ENCODE measurements at places on chromosomes 5 and 9. TPM values are rescaled to one million over a fixed set of nuclear protein-coding genes. Genes with fewer than 3 reads are reported as not detected.
A peak's percentile ranks its signal among the peaks of the same experiment; 100 is the strongest.

TMEM174 gene
- total RNA-seq: not detected

RHOBTB3 gene
- total RNA-seq: 223 TPM

DNA sequence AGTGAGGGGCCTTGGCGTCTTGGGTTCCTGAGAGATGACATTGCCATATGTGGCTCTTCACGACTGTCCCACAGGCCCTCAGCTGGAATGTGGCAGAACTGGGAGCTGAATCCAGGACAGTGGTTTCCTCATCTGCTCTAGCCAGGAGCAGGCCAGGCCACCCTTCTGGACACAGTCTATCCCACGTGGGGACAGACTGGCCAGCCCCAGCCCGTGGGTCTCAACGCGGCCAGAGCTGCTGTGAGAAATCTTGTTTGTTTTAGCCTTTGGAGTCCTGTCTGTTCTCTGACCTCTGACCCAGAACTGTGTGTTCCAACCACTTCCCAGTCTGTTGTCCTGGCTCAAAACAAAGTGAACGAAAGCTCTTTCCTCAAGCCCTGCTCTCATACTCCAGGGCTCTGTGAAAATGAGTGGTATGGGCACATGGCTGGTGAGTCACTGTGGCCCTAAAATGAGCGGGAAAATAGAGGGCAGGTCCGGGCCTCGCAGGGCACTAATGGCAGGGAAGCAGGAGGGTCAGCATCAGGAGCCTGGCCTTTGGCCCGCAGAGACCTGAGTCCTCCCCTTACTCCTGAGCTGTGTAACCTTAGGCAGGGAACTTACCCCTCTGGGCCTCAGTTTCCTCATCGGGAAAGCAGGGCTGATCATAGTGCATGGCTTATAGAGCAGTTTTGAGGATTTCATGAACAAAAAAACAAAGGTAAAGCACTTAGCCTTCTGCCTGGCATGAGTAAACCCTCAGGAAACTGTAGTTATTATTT lies 34.8 kb upstream of the GLRX start:
- peak; percentile 37 for DNase-seq

- peak; percentile 43 for DNase-seq
Observed at GRCh38 chr9:4207881-4208615, 91.8 kb downstream of the GLIS3 start.

- no peak for DNase-seq
Observed at GRCh38 chr9:120740132-120740531, 25.9 kb upstream of the MEGF9 start.

DNA sequence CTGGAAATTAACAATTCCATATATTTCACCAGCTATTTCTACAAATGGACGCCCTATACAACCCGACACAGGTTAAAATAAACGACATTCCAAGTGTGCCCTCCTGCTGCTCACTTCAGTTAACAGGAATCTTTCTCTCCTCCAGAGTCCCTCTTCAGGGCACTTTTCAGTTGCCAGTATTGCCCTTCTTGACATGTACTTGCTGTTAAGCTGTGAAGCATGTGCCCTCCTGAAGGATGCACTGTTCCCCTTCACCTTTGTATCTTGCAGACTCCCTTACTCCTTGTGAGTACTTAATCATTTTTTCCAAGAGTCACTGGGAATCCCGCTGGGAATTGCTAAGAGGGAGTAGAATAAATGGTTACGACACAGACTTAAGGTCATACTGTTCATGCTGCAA lies 364.1 kb downstream of the CTNND2 start:
- DNase-seq: no peak

ADGRD2 gene
- not detected for total RNA-seq
